ENCODE measurements at places on chromosomes 2 and 18. TPM values are rescaled to one million over a fixed set of nuclear protein-coding genes. Genes with fewer than 3 reads are reported as not detected.

The SANBR gene
- total RNA-seq: 2.9 TPM

GRCh38 chr2:37802899-37803379 is 122.1 kb upstream of the RMDN2 start:
- no peak for DNase-seq

GRCh38 chr18:25998461-25998860 is 92.0 kb downstream of the SS18 start:
- DNase-seq: no peak

GRCh38 chr18:74368901-74369705 is 53.5 kb downstream of the C18orf63 start:
- DNase-seq: no peak

GRCh38 chr18:45916302-45916701 is 50.8 kb downstream of the EPG5 start:
- DNase-seq: no peak

The NTSR2 gene
- total RNA-seq: not detected

The MRO gene
- not detected for total RNA-seq

- no peak for DNase-seq
Measured at GRCh38 chr18:37578886-37579513, 13.4 kb upstream of the CELF4 start.

DNA sequence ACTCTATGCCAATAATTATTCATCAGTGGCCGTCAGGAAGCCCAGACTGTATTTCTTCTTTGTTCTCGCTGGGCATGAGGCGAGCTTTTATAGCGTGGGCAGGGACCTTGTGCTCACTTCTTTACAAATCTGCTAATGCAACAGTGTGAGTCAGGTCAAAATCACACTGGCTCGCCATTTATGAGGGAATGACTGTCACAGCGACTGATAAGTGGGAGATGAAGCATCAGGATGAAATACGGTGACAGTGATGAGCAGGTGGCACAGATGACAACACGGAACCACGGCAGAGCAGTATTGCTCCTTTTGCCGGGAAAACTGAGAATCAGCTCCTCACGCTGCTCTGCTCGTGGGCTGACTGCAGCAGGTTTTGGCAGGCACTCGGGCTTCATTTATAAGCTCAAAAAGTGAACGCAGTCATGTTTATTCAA is 20.5 kb downstream of the TYMS start:
- no peak for DNase-seq

DNA sequence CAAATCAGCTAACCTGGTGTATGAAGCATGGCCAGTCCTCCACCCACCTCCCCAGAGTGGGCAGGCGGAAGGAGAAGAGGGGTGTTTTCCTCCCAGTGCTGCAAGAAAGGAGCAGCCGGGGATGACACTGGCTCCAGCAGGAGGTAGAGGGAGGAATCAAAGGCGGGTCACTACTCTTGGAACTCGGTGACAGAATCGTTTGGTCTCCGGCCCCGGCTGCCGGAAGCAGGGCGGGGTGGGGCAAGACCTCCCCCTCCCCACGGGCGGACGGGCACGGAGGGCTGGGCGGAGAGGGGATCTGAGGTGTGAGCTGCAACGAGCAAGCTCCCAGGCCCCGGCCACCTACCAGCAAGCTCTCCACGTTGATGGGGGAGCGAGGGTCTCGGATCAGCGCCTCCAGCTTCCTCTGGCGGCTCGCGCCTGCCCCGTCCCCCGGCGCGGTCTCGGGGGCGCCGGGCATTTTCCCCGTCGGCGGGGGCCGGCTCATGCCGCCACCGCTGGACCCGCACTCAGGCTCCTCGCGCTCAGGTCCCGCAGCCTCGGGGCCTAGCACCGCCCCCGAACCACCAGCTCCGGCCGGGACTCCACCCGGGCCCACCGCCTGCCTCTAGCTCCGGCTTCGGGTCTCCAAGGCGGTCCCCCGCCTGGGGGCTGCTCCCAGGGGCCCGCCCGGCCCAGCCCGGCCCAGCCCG is 640 bp downstream of the ROCK2 start:
- peak; percentile 63 for DNase-seq

DNA sequence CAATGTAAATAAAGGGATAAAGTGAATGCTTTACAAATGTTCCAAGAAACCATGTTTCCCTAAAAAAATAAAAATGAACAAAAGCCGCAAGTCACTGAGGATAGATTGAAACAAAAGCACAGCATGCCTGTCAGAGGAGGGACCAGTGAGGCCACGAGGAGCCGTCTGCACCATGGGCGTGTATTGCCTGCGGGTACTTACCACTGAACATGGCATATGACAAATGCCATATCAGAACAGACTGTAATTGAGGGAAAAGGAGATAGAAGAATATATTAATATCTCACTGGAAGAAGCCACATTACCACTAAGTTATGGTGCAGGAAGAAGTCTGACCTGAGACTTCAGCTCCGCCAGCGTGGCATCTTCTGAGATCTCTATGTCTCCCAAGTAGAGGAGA is 75.8 kb downstream of the USP40 start:
- no peak for DNase-seq

- DNase-seq: no peak
Measured at GRCh38 chr2:55391155-55391554, 28.5 kb downstream of the CCDC88A start.

The CEBPZ gene
- 79.1 TPM for total RNA-seq

GRCh38 chr18:50114448-50114847 is 80.5 kb downstream of the MYO5B start:
- no peak for DNase-seq

The LINC00305 gene
- total RNA-seq: not detected

DNA sequence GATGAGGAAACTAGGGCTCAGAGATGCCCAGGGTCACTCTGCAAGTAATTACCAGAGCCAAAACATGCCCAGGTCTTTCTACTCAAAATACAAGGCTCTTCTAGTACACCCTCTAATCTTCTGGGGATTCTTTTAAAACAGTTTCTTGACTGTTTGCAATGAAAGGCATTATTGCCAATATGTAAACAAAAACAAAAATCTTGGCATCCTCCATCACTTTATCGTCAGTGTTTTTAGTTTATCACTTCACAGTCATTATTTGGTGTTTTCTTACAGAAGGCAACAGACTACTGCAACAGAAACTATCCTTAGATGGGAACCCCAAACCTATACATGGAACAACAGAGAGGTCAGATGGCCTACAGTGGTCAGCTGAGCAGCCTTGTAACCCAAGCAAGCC is 71.0 kb downstream of the KCTD18 start:
- DNase-seq: no peak

- no peak for DNase-seq
Measured at GRCh38 chr2:207897541-207898353, 127.6 kb downstream of the PLEKHM3 start.

DNA sequence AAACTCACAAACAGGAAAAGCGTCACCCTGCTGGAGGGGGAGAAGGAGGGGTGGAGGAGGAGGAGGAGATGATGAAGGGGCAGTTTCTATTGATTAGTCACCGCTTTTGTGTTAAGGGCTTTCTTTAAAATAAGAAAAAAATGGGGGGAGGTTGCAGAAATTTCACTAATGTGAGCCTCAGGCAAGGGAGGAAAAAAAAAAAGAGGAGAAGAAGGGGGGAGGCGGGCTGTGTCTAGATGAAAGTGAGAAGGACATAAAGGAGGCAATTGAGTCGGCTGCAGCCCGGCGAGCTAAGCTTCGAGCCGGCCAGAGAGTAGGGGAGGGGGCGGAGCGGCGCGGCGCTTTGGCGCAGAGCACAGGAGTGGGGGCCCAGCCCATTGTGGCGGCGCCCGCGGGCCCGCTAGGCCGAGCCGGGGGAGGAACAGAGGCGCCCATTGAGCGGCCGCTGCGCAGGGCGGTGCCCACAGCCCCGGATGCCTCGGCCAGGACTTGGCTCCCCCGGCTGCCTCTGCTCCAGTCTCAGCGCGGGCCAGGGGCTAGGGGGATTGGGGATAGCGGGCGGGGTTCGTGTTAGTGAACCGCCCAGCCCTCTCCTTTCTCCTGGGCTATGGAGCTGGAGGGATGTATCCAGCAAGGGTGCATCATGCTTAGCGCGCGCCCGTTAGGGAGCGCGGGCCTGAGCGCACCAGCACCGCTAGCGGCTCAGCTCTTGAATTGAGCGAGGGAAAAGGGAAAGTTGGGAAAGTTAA is 7.9 kb downstream of the PAX3 start:
- DNase-seq: no peak

DNA sequence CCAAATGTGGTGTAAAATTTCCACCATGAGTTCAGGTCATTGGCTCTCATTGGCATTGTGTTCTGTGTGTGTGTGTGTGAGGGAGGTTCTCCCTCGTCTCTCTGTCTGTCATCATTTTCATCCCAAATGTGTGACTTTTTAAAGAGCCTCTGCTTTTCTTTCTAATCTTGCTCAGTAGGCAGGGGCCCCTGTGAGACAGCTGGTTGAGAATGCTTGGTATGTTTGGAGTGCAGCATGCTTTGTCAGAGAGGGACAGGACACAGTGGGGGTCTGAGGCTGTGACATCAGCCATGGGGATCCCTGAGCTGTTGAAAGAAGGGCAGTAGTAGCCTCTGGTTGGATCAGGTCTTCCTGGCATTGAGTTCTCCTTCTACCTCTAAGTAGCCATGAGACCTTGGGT is 10.6 kb downstream of the PTPRM start:
- no peak for DNase-seq

The EIF5B gene
- 77.7 TPM for total RNA-seq
